ENCODE measurements at places on chromosomes 16 and 17.

- DNase-seq: no peak
Observed at GRCh38 chr17:9315360-9315759, 260.3 kb downstream of the STX8 start.

GRCh38 chr17:47850692-47851573 lies at the start of gene SP6:
TSS of gene SP6 (minus strand) at chr17:47851163. CDS start at chr17:47848429, 2,734 bp downstream.
- peak; percentile 69 for DNase-seq

GRCh38 chr16:67458121-67458641 lies 22.8 kb downstream of the ATP6V0D1 start:
- DNase-seq: no peak

- DNase-seq: no peak
Observed at GRCh38 chr16:1708768-1709180, 2.8 kb downstream of the MAPK8IP3 start.

DNA sequence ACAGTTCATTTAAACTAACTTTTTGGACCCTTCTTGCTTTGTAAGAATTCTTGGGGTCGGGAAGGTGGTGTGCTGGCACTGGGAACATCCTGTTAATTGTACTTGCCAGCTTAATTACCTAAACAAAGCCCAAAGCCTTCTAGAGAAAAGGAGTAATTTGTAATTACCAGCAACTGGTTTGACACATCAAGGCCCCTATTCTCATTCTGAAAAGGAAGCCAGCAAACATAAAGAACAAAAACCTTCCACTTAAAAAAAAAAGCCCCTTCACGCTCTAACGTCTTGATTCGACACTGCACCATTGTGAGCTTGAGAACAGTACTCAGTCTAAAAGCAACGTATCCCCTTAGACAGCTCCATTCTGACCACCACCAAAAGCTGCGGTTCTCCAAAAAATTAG lies 74.7 kb upstream of the RPH3AL start:
- DNase-seq: no peak

GRCh38 chr17:75566834-75567233 lies 20.8 kb upstream of the MYO15B start:
- DNase-seq: no peak

DNA sequence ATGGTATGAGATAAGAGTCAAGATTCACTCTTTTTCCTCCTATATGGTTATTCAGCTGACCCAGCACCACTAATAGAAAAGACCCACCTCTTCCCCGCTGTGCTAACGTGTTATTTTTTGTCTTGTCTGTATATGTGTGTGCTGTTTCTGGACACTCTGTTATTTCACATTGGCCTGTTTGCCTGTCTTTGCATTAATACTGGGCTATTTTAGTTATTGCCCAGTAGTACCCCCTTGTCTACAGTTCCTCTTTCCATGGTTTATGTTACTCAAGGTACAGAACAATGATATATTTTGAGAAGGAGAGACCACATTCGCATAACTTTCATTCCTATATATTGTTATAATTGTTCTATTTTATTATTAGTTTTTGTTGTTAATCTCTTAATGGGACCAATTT lies 74.0 kb upstream of the SIAH1 start:
- DNase-seq: no peak

GRCh38 chr16:50702725-50703124 lies 9.3 kb downstream of the NOD2 start:
- no peak for DNase-seq

GRCh38 chr17:64343833-64344637 lies 46.6 kb downstream of the PECAM1 start:
- peak; percentile 64 for DNase-seq

DNA sequence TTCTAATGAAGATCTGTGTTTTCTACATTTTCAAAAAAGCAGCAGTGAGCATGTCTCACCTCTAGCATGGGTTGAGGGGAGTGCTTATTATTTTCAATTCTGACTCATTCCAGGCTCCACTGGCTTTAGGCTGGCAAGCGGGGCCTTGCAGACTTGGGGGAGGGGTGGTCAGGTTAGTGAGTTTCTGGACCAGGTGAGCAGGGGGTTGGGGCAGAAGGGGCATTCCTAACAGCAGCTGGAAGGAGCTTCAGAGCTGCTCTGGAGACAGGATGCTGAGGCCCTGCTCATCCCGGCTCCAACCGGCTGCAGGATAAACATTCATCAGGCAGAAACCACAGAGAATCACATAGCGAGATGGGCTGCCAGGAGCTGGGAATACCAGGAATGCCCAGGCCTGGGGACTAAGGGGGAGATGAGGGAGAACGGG lies 10.5 kb upstream of the KRT19 start:
- DNase-seq: no peak

- no peak for DNase-seq
Observed at GRCh38 chr16:85567101-85567866, 45.8 kb upstream of the GSE1 start.

GRCh38 chr16:14098081-14098480 lies 27.0 kb downstream of the MRTFB start:
- no peak for DNase-seq

- no peak for DNase-seq
Observed at GRCh38 chr16:75821117-75821516, 94.8 kb upstream of the CPHXL start.

DNA sequence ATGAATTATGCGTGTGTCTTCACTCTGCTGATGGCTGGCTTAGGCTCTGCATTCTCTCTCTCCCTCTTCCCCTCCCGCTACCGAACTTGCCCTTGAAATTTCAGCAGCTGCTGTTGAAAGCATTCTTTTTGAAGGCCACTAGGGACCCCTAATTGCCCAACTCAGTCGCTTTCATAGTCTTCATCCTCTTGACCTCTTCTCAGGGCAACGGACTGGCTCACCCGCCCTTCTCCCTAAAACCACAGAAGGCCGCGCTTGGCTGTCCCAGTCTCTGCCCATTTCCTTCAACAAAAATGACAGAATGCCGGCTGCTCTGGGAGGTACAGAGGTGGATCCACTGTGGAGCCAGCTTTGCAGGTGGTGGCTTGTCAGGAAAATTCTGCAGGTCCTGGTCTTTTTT lies 21.0 kb upstream of the FMNL1 start:
- no peak for DNase-seq

DNA sequence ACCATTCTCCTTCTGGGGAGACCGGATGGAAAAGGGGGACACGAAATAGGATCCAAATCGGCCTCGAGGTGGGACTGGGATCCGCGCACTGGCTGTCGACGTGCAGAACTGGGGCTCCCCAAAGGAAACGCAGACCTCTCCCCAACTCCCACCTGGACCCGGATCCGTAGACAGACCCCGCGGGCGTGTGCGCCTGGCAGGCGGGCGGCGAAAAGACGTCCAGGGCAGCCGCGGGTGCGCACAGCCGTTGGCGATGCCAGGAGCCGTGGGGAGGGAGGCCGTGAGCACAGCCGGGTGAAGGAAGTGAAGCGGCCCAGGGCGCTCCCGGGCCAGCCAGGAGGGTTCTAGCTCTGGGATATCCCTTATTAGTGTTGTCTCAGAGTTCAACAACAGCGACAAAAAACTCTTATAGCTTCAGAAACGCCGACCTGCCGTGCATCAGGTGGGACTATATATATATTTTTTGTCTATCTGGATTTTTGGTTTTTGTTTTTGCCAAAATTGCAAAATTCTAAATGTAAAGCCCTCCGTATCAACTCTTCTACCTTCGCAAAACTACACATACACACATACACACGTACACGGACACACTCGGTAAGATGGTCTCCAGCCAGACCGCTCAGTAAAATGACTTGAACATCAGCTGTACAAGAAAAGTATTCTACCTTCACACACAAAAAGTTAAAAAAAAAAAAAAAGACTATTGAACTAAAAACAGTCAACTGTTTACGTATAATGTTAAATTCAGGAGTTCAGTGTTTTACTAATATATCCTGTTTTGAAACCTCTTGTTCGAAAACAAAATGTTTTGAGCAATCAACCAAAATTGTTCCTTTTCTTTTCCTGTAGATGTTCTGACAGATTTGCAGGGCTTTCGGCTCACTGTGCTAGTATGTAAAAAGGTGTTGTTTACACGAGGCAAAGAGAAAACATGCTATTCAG lies 5.2 kb upstream of the AATF start:
- DNase-seq: no peak

DNA sequence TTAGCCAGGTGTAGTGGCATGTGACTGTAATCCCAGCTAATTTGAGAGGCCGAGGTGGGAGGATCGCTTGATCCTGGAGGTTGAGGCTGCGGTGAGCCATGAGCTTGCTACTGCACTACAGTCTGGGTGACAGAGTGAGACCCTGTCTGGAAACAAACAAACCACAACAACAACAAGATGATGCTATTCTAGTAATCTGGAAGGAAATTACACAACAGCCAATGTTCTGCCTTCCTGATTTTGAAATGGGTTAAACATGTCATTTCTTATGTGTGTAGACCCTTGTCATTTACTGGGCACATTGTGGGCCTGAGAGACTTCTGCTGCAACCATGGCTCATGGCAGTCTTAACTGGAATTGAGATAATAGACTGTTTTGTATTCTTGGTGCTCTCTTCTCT lies 5.9 kb downstream of the COQ7 start:
- no peak for DNase-seq

DNA sequence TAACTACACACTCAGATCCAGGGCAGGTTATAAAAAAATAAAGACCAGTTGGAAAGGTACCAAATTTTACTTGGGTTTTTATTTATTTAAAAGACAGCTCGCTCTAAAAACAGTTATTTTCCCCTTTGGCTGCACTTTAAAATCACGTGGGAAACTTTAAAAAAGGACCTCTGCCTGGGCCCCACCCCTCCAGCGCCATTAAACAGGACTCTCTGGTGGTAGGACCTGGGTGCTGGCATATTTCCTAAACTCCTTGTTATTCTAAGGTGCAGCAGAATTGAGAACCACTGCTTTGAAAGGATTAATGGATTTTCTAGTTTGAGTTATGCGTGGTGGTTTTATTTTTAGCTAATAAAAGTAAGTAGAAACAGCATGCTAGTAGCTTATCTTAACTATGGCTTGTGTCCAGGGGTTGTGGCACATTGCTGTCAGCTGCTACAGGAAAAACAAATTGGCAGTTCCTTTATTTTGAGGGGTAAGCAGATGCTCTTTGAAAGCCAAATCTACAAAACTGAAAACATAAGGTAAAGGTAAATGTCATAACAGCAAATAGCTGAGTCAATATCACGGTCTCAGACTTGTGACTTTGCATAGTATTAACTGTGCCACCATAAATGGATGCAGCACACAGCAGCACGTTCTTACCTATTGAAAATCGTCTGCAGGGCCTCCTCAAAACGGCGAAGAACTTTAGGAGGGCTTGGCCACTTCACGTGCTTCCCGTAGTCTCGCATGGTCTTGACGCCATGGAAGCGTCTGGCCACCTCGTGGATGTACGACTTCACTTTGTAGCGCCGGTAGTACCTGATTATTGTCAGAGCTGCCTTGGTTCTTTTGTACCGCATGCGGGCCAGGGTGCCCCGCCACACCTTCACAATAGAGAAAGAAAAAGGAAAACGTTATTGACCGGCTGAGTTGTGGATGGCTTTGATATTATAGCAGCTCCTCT lies 172.0 kb downstream of the CDK5R1 start:
- no peak for DNase-seq

DNA sequence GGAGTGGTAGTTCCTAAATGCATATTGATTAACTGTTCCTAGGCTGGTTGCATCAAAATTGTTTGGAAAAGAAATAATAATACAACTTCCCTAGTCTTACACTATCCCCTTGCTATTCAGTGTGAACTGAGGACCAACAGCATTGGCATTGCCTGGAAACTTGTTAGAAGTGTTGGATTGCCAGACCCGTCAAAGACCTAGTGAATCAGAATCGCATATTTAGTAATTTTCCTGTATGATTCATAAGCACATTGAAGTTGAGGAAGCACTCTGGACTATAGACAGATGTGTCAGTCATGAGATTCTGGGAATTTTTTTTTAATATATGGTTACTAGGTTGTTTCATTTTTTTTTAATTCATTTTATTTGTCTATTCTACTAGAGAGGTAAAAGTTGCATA lies 34.7 kb upstream of the KCNJ16 start:
- DNase-seq: no peak

DNA sequence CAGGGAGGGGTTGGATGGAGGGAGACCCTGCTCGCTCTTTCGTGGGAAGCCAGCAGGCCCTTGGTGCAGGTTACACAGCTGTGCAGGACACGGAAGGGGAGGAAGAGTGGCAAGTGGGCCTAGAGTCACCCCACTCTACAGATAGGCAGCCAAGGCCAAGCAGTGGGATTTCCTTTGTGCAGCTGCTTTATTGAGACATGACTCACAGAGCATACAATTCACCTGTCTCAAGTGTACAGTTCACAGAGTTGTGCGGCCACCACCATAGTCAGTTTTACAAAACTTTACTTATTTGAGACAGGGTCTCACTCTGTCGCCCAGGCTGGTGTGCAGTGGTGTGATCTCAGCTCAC lies 91.2 kb upstream of the CIBAR2 start:
- no peak for DNase-seq

GRCh38 chr16:81175325-81175891 lies 63.1 kb upstream of the BCO1 start:
- DNase-seq: no peak

GRCh38 chr16:29742683-29743275 lies 3.0 kb downstream of the C16orf54 start:
- DNase-seq: no peak

GRCh38 chr17:18185391-18185790 lies 1.8 kb downstream of the ALKBH5 start:
- DNase-seq: no peak

DNA sequence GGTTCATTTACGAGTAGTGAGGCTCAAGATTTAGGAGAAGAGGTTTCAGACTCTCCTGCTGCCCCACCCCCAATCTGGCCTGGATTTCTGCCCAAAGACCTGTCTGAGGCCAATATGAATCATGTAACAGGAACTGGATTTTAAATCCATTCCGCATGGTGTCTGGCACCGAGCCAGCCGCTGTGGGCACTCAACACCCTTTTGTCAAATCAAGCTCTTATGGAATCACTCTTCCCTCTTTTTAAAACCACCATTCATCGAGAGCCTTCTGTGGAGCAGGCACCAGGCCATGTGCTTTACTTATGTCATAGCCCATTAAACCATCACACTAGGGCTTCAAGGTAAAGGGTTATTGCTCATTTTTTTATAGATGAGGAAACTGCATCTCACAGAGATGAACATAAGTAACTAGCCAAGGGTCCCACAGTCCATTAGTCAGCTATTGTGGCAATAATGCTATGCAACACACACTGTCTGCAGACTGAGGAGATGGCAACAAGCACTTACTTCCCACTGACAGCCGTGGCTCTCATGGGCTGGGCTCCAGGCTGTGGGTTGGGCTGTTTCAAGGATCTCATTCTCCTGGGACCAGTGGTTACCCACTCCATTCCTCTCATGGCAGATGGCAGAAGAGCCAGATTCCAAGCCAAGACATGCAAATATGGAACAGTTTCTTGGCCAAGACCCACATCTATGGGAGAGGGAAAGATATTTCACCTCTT lies 93.6 kb downstream of the WSCD1 start:
- DNase-seq: no peak

GRCh38 chr17:73066148-73066884 lies 26.2 kb downstream of the SLC39A11 start:
- DNase-seq: peak; percentile 11

- no peak for DNase-seq
Observed at GRCh38 chr16:31507617-31507928, 618 bp downstream of the RUSF1 start.

- DNase-seq: no peak
Observed at GRCh38 chr16:57113664-57114063, 21.3 kb downstream of the CPNE2 start.

- no peak for DNase-seq
Observed at GRCh38 chr17:57425903-57426880, 169.9 kb downstream of the MSI2 start.

- no peak for DNase-seq
Observed at GRCh38 chr17:21269394-21269793, 15.1 kb upstream of the MAP2K3 start.
